ENCODE measurements at places on chromosomes 6 and 20.

GRCh38 chr20:50504231-50504823 lies 5.9 kb upstream of the PTPN1 start:
- no peak for DNase-seq

DNA sequence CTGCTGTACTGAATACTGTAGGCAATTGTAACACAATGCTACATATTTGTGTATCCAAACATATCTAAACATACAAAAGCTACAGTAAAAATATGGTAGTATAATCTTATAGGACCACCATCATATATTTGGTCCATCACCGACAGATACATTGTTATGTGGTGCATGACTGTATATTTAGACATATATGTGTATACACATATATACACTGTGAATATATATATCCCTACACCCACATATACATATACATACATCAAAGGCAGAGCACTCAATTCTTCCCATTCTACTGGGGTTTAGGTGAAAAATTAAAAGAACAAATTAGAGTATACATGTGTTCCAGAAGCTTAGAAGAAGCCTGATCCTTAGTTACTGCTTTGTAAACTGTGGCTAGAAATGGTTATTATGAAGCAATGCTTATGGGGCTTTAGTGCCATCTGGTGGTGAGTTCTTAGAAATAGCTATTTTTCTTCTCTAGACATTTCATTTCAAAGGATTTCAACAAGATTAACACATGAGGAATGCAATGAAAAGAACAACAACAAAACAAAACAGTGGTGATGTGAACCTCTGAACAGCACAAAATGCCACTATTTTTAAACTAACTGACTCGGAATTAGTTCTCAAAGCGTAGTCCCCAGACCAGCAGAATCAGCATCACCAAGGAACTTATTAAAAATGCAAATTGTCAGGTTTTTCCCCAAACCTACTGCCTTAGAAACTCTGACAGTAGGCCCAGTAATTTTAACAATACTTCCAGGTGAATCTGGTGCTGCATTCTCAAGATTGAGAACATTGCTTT lies 38.0 kb downstream of the PKHD1 start:
- peak; percentile 31 for DNase-seq

DNA sequence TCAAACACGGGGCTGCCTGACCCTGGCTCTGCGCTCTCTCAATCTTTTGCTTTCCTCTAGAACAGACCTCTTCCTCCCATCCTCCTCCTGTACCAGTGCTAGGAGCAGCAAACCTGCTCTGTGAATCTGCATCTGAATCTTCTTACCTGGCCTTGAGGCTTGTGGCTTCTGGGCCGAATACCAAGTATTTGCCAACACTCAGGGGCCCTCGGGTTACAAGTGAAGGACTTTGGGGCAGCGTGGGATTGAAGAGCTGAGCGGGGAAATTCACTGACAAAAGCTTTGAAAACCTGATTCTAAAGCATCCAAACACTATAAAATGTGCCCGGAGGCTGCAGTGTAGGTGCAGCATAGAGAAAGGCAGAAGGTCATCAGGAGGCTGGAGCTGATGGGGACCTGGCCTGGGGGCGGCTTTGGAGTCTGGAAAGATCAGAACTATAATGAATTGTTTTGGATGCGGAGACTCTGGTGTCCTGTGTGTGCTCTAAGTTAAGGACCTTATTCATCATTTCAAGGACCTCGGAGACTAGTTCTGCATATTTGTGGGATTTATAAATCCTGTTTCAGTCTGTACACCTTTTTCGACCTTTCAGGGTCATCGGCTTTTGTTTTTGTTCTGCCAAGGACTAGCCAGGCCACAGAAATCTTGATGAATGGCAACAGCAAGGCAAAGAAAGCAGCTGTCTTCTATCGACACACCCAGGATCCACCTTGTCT lies 16.4 kb upstream of the IGF2R start:
- no peak for DNase-seq

- no peak for DNase-seq
These were observed 23.6 kb upstream of the BTBD3 start for GRCh38 chr20:11894062-11894461.

DNA sequence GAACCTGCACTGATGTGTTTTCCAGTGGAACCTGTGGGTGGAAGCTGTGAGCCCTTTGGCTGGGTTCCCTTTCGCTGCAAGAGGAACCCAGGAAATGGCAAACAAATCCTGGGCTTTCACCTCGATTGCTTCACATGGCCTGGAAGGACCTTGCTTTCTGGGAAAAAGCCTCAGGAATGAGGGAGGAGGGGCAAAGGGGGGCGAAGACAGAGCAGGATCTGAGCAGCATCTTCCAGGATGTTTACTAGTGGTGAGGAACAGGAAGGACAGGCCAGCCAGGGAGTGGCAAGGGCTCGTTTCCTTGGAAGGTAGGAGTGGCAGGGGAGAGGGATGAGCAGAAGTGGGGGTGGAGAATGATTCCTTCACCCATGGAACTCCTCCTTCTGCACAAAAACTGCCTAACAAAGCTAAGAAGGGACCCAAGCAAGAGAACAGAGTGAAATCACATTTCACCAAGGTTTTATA lies 5.9 kb downstream of the SLC2A10 start:
- no peak for DNase-seq

DNA sequence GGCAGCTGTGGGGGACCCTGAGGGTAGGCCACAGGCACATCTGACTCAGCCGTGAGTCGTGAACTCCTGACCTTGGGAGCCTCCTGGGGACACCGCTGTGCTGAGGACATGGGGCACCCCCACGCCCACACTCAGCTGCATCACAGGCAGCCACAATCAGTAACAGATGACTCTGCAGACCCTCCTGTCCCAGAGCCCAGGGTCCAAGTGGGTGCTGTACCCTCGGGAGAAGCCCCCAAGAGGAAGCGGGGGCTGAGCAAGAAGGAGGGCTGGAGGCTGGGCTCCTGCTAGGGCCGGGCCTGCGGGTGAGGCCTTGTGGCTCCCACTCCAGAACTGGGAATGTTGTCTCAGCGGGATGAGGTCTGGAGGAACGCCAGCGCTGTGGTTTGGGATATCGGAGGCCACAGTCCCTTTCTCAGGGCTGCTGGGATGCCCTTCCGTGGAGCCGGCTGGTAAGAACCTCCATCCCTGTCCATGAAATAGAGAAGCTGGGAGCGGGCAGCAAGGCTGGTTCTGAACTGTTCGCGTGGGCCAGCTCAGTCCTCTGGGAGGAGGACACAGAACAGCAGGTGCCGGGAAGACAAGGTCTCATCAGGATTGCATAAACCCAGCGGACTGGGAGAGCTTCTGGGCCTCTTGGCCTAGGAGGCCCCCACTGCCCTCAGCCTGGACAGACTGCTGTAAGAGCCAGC lies 3.1 kb upstream of the LAMA5 start:
- DNase-seq, result no peak

- no peak for DNase-seq
These were observed 217.0 kb upstream of the MYLIP start for GRCh38 chr6:15911753-15912504.

GRCh38 chr20:36236786-36237121 lies 476 bp downstream of the AAR2 start:
- no peak for DNase-seq

GRCh38 chr20:7728338-7728737 lies 211.9 kb downstream of the HAO1 start:
- DNase-seq, result no peak

DNA sequence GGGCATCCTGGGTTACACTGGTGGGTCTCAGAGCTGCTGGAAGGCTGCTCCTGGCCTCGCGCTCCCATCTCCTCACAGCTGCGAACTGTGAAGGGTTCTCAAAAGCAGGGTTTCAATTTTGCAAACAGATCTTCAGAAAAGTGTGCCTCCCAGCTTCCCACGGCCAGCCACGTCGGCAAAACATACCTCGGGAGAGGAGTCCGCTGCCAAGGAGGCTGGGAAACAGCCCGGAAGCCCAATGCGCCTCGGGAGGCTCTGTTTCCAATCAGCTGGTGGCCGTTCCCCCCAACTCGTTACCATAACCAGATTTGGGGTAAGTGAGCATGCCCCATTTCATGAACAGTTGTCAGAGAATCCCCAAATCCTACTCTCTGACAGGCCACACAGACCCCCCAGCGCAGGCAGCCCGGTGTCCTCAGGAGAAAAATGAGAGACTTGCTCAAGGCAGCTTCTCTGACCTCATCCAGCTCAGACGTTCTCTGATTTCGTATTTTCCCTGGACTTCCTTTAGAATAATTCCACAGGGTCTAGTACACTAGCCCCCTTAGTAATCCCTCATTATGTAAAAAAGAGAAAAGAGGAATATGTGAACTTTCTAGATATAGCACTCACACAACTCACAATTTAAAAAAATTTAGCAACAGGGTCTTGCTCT lies 98.4 kb downstream of the SNX5 start:
- no peak for DNase-seq

GRCh38 chr6:15285682-15286294 lies 39.9 kb downstream of the JARID2 start:
- DNase-seq, result no peak

GRCh38 chr6:30826961-30827342 lies 57.4 kb upstream of the DDR1 start:
- DNase-seq, result no peak

- no peak for DNase-seq
These were observed 58.5 kb downstream of the PREX1 start for GRCh38 chr20:48769069-48769983.

- no peak for DNase-seq
These were observed 48.5 kb upstream of the SSTR4 start for GRCh38 chr20:22986601-22987000.

DNA sequence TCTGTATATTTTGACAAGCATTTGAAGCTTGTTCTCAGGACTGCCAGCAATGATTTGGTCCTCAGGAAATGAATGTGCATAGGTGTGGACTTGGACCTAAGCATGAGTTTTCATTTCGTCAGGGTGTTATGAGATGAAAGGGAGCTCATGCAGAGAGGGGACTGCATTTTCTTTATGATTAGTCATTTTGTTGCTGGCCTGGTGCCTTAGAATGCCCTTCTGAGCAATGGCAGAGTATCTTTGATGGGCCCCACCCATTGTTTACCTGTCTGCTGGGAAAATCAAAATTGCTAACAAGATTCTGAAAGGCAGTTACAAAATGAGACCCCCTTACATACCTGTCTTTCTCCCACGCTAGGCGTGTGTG lies 51.5 kb upstream of the MTHFD1L start:
- DNase-seq, result peak; percentile 7

DNA sequence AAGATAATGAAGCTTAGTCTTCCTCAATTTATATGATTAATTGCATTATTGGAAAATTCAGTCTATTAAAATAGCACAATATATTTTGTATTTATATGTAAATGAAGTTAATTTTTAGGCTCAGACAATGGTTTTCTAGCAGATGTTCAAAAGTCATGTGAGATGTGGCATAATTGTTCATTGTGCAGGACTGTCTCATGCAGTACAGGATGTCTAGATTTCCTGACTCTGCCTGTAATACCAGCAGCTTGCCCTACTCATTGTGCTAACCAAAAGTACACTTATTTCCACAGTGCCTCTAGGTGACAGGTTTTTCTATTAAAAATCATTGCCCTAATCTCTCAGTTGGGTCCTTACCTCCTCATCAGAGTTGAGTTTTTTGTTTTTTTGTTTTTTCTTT lies 12.4 kb downstream of the RALGAPB start:
- DNase-seq, result no peak

- no peak for DNase-seq
These were observed 63.7 kb downstream of the POPDC3 start for GRCh38 chr6:105116150-105116549.

GRCh38 chr6:139154881-139155547 lies 20.1 kb downstream of the HECA start:
- no peak for DNase-seq

DNA sequence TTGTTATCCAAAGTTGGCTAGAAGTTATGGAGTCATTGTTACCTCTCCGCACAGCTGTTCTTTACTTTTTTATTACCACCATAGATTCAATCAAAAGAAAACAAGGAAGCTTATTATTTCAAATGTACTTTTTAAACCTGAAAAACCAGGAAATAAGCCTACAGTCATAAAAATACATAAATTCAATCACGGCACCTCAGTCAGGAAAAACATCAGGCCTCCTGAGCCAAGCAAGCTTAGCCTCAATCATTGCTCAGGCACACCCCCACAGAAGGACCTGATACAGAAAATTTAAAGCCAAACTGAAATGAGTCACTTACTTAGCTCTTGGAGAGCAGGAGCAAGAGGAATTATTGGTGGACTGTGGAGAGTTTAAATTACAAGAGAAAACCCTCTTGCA lies 44.3 kb downstream of the MARCKS start:
- DNase-seq, result no peak
